ENCODE measurements at places on chromosomes 11 and 22. TPM values are rescaled to one million over a fixed set of nuclear protein-coding genes. Genes with fewer than 3 reads are reported as not detected.
A peak's percentile ranks its signal among the peaks of the same experiment; 100 is the strongest.

Gene PIM3
- 79.8 TPM for total RNA-seq

DNA sequence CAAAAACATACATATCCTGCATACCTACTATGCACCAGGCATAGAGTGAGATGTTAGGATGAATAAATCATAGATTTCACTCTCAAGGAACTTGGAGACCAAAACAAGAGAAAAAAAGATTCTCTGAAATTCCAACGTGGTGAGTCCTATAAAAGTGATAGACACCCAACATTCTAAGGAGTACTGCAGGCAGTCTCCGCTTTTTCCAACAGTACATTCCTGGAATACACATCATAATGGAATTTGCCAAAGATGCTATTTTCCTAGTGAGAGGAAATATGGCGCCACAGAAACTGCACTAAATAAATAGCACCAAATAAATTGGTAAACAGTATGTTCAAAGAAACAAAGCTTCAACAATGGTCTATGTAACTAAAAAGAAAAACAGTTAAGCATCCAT, 6.0 kb downstream of the TMEM123 start:
- H3K27ac ChIP-seq, result peak overlapping the region; percentile 74
- H3K4me3 ChIP-seq, result no peak overlapping the region
- no peaks in the 10 kb centered on the region for H3K27me3 ChIP-seq

GRCh38 chr11:15045891-15046290, 27.5 kb upstream of the CALCB start:
- H3K4me3 ChIP-seq, result no peak overlapping the region
- peaks cover 19% of the 10 kb centered on the region for H3K27me3 ChIP-seq

- H3K4me3 ChIP-seq, result no peak overlapping the region
- no peak for DNase-seq
- H3K4me1 ChIP-seq, result no peaks in the 10 kb centered on the region
- no peak overlapping the region for H3K27ac ChIP-seq
Observed at GRCh38 chr11:31529701-31530100, 20.1 kb downstream of the ELP4 start.

Gene MMP12
- not detected for total RNA-seq

- no peak overlapping the region for H3K4me3 ChIP-seq
- H3K27ac ChIP-seq, result no peak overlapping the region
- H3K36me3 ChIP-seq, result peaks cover 64% of the 10 kb centered on the region
- H3K4me1 ChIP-seq, result peaks cover 6% of the 10 kb centered on the region
- no peak for DNase-seq
Observed at GRCh38 chr11:119282495-119282894, 34.4 kb downstream of the MCAM start.

DNA sequence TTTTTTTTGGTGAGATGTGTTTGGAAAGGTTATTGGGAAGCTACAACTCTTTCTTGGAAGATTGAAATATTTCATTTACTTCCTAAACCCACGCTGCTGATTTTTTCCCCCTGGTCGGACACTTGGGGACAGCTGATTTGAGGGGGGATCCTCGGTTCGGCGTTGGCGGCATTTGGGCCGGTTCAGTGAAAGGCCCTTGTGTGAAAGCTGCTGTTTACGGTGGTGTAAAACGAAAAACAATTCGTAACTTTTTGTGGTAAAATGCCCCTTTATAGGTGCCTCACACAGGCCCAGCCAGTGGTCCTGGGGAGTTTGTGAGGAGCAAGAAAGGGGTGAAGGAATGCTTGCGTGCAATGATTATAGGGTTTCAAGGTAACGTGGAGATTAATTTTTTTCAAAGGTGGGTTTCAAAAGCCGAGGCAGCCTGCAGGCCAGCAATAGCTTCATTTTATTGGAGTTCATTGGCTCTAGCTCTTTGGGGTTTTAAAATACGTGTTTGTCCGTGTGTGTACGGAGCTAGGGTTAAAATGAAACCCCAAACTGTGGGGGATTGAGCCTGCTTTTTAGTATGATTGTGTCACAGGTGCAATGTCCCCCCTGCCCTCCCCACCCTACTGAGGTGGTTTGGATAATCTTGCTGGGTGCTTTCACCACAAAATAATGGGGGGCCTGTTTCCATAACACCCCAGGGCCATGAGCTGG, 77.2 kb upstream of the PPARA start:
- peaks cover 3% of the 10 kb centered on the region for H3K36me3 ChIP-seq
- peaks cover 24% of the 10 kb centered on the region for H3K4me1 ChIP-seq
- no peak for DNase-seq

DNA sequence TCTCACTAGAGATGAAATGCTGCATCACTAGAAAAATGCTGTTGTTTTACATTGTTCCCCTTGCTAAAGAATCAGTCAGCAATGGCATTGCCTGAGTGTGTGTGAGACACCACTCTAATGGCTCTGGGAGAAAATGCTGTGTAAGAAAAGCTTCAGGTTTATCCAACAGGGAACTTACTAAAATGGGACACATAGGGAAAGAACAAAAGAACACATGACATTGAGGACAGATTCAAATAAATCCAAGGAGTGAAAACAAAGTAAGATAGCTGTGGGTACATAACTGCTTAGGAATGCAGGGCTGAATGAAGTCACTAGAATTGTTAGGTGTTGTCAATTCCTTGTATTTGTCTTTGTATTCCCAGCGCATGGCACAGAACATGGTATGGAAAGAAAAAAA, 24.2 kb downstream of the BLID start:
- no peak overlapping the region for H3K27ac ChIP-seq
- H3K4me1 ChIP-seq, result no peaks in the 10 kb centered on the region
- H3K4me3 ChIP-seq, result no peak overlapping the region
- no peaks in the 10 kb centered on the region for H3K36me3 ChIP-seq

GRCh38 chr22:37509059-37509860, 10.0 kb downstream of the CARD10 start:
- H3K4me3 ChIP-seq, result no peak overlapping the region
- no peak overlapping the region for H3K27ac ChIP-seq
- peaks cover 21% of the 10 kb centered on the region for H3K27me3 ChIP-seq
- H3K36me3 ChIP-seq, result no peaks in the 10 kb centered on the region

- no peak overlapping the region for H3K27ac ChIP-seq
- no peak overlapping the region for H3K4me3 ChIP-seq
- no peaks in the 10 kb centered on the region for H3K4me1 ChIP-seq
Observed at GRCh38 chr11:77959434-77959833, 35.0 kb downstream of the INTS4 start.

Gene RAB38
- 0.46 TPM for total RNA-seq

DNA sequence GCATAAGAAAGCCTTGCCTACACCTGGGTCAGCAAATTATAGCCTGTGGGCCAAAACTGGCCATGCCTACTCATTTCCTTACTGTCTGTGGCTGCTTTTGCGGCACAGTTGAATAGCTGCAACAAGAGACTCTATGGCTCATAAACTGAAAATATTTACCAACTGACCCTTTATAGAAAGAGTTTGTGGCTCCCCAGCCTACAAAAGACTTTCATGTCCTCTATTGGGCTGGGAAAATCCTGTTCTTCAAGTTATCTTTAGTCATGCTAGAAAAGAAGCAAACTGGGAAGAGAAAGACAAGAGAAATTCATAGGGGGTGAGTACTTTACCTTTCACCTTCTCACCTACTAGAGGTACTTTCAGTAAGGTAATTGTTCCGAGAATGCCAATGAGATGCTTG, 175.1 kb downstream of the SWAP70 start:
- H3K4me3 ChIP-seq, result no peak overlapping the region
- H3K36me3 ChIP-seq, result peaks cover 5% of the 10 kb centered on the region
- DNase-seq, result no peak
- no peak overlapping the region for H3K27ac ChIP-seq

DNA sequence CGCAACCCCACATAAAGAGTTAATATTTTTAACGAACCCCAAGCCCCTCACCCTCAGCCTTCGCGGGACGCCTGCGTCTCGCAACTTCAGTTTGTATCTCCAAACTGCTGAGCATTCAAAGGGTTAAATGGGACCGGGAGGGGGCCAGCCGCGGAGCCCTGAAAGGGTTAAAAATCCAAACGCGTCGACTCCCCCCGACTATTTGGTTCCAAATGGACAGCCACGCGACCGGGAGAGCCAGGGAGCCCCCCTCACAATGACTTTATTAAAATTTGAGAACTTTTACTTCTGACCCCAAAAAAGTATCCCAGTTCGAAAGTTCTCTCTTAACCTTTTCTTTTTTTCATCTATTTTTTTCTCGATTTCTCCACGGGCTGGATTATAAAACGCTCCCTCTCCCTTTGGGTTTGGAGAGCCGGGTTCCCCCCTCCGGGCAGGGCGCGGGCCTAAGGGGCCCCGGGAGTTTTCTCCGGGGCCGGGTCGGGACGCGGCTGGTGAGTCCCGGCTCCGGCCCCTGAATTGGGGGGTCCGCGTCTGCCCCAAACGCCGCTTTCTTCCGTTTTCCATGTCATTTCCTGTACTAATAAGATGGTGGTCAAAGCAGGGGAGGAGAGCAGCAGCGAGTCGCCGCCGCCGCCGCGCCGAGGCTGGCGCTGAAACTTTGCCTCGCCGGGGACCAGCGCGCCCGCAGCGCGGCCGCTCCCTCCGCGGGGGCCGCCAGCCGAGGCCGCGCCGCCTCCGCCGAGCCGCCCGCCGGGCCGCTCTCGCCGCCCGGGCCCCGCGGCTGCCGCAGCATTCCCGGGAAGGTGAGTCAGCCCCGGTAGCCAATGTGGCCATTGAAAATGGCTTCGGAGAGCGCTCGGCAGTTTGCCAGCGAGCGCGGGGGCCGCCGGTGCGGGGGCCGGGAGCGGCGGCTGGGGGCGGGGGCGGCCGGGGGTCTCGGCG, at the start of gene PRDM11:
TSS of gene PRDM11 (plus strand) at position 568 of the 945 bp plus-strand sequence. CDS start 35,128 bp downstream, outside the sequence.
- peak within 1 kb of the TSS; percentile 89 for H3K4me3 ChIP-seq
- H3K27me3 ChIP-seq, result peaks cover 9% of the 10 kb centered on the region
- DNase-seq, result no peak
- H3K36me3 ChIP-seq, result no peaks in the 10 kb centered on the region
- peak within 1 kb of the TSS; percentile 87 for H3K27ac ChIP-seq

DNA sequence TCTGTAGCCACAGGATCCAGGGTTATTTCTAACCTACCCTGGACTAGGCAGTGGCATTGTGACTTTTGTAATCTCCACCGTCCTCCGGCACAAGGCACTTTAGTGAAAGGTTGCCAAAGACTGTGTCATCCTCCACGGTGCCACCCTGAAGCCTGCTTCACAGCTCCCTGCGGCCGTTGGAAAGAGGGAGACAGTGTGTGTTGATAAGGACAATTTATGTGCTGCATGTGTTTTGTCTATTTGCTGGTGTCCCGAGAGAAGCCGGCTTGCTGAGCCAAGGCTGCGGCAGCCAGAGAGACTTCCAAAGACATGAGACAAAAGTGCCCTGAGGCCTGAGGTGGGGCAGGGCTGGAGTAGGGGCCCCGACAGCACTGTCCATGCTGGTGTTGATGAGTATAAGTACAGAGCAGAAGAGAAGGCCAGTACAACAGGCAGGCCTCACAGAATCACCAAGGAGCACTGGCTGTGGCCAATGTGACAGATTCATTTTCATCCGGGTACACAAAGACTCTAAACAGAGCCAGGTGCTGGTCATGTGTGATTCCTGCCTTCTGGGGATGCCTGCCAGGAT, 40.9 kb downstream of the GALNT18 start:
- no peaks in the 10 kb centered on the region for H3K27me3 ChIP-seq
- H3K27ac ChIP-seq, result no peak overlapping the region
- DNase-seq, result no peak
- no peaks in the 10 kb centered on the region for H3K4me1 ChIP-seq

Gene DEFB131B
- not detected for total RNA-seq

Gene TSGA10IP
- not detected for total RNA-seq

Gene SPI1
- total RNA-seq, result 68.8 TPM

DNA sequence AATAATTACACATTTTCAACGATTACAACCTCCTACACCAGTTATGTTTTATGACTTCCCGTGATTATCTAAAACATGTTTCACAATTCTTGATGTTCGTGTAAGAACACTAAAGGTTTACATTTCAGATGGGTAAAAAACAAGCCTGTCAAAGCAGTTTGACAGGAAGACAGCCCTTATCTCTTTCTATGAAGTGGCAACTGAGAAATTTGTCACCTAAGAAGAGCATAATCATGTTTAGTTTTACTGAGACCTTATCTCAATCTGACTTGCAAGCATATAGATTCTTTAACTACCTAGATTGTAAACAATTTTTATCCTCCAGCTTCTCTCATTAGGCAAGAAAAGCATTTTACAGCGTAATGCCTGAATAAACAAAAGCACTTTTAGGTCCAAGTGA, 218.4 kb upstream of the ZBED5 start:
- no peak overlapping the region for H3K27ac ChIP-seq
- DNase-seq, result no peak
- H3K36me3 ChIP-seq, result no peaks in the 10 kb centered on the region
- H3K4me3 ChIP-seq, result no peak overlapping the region
- peaks cover 14% of the 10 kb centered on the region for H3K27me3 ChIP-seq
- no peaks in the 10 kb centered on the region for H3K4me1 ChIP-seq

Gene USH1C
- total RNA-seq, result not detected

GRCh38 chr11:111531687-111532364, 8.7 kb upstream of the LAYN start:
- H3K27me3 ChIP-seq, result peaks cover 21% of the 10 kb centered on the region
- no peak for DNase-seq
- no peak overlapping the region for H3K4me3 ChIP-seq
- no peak overlapping the region for H3K27ac ChIP-seq
- no peaks in the 10 kb centered on the region for H3K36me3 ChIP-seq
